ENCODE measurements at places on chromosomes 2 and 18.

- no peak for DNase-seq
These were observed 169.2 kb upstream of the SPATS2L start for GRCh38 chr2:200137271-200137670.

DNA sequence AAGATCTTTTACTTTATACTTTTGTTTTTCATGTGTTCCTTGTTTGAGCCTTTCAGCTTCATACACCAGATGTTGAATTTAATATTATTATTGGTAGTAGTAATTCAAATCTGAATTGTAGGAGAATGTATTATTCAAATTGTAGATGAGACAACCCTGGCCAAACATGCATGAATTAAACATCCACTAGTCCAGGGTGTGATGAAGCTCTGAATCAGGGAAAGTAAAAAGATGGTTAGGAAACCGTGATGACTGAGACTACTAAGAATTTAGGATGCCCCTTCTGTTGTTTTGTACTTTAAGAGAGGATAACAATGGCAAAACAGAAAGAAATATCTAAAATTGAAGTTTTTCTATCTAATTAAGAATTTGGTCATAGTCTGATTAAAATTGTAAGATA lies 227.8 kb upstream of the CDH2 start:
- no peak for DNase-seq

- DNase-seq = no peak
These were observed 11.7 kb upstream of the NAPG start for GRCh38 chr18:10514082-10514481.

DNA sequence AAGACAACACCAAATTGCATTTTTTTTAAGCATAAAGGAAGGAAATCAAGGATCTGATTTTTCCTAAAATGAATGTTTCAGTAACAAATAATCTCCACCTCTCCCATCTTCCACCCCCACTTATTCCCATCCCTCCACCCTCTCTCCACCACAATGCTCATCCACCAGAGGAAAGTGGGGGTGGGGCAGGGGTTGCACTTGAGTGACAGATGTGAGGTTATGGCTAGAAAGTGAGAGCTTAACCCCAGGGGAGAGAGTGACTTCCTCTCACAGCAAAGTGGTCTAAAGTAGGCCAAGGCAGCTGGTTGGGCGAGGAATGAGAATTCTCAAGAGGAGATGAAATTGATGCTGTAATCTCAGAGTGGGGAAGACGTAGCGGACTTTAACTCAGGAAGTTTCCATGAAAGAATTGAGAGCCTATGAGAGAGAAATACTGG lies 104.7 kb downstream of the HNRNPLL start:
- DNase-seq = no peak

DNA sequence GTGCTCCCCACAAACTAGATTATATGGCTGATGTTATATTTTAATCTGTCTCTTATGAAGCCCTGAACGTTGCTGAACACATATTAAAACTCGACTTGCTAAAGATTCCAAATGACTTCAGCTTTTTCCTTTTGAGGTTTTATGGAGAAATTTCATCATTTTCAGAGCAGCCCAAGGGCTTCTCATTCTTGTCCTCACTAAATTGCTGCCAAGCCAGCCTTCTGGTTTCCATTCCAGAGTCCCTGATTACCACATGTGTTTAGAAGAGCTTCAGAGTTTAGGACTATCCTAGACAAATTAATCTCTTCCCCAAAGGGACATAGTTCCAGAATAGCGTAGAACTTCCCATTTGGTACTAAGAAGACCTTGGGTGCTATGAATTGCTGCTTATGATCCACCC lies 77.8 kb upstream of the CCDC195 start:
- peak; percentile 44 for DNase-seq

- no peak for DNase-seq
These were observed 691 bp upstream of the THSD7B start for GRCh38 chr2:136764452-136765255.

GRCh38 chr2:14524041-14524802 lies 108.3 kb upstream of the LRATD1 start:
- peak; percentile 78 for DNase-seq

DNA sequence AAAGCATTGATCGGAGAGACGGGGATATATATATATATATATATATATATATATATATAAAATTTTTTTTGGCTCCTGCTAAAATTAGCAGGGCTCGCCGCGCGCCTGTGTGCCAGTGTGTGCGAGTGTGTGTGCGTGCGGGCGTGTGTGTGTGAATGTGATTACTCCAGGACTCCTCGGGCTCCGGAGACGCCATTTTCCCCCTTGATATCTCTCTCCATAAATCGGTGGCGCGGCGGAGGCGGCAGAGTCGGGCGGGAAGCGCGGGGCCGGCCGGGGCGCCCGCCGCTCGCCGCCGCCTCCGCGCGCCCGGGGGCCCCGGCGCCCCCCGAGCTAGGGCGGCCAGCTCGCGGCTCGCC lies 795 bp upstream of the SETBP1 start:
- DNase-seq = peak; percentile 72
